ENCODE measurements at places on chromosomes 12 and 14.

- DNase-seq = no peak
Measured at GRCh38 chr14:103735815-103736545, 20.4 kb downstream of the ZFYVE21 start.

DNA sequence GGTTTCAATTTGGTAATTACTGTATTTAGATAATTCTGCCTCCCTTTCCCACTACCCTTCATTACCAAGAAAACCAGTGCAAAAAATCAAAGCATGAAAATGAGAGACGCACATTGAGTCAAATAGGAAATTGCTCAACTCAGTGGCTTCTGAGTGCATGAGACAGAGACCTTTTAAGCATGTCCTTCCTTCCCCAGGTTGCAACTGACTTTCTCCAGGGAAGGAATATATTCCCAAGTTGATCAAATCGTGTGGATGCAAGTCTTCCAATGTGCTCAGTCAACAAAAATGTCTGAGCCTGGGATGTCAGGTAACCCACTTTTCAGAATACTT, 12.9 kb downstream of the BMP4 start:
- no peak for DNase-seq

- DNase-seq = no peak
Measured at GRCh38 chr12:131402781-131403396, 308.0 kb upstream of the SFSWAP start.

DNA sequence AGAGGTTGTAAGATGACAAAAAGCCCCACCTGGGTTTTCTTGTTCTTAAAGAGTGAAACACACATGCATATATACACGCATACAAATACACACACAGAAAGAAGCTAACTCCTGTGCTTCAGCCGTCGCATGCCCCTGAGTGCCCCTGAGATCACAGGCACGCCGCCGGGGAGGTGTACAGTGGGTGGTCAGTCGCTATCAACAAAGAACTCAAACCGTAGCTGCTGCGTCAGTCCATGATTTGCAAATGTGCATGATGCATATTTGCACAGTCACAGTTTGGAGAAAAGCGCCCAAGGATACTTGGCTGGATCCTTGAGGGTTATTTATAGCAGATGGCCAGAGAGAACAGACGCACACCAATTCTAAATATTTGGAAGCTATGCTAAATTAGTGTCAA, 206.9 kb downstream of the TMEM132D start:
- DNase-seq = peak; percentile 68

GRCh38 chr14:81209167-81209836, 11.5 kb downstream of the GTF2A1 start:
- no peak for DNase-seq

GRCh38 chr12:903055-903454, 46.4 kb downstream of the RAD52 start:
- no peak for DNase-seq

- no peak for DNase-seq
Measured at GRCh38 chr14:56351861-56352260, 227.7 kb upstream of the TMEM260 start.

- no peak for DNase-seq
Measured at GRCh38 chr12:51953864-51954263, 2.4 kb downstream of the ACVR1B start.

- no peak for DNase-seq
Measured at GRCh38 chr12:6231359-6232268, 31.4 kb downstream of the CD9 start.

GRCh38 chr12:43957732-43958372, 122.0 kb downstream of the TMEM117 start:
- no peak for DNase-seq

GRCh38 chr12:111112311-111113098, 192.1 kb upstream of the MYL2 start:
- no peak for DNase-seq

DNA sequence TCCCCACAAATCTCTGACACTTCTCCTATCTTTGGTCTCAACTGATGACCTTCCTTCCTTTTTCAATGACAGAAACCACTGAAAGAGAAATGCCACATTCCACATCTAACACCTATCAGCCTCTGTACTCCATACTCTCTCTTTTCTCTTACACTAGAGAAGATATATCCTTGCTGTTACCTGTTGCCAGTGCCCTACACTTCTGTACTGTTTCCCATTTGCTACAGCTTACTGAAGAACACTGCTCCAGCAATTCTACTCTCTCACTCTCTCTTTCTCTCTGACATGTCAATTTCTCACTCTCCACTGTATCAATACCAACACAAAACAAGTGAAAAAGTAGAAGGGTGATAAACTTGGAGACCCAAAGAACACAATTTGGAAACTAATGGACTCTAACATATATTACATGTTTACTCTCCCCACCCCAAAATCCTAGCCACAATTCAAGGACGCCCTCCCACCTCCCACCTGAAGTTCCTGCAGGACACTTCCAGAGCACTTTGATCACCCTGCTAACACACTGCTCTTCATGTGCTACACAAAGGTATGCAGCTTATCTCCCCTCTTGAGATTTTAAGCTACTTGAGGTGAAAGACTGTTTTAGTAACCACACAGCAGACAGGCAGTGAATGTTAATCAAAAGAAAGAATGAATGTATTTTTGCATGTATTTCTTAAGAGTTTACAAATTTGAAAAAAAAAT, 95.0 kb downstream of the MED13L start:
- DNase-seq = peak; percentile 14

- no peak for DNase-seq
Measured at GRCh38 chr12:25311506-25311905, 60.8 kb upstream of the KRAS start.

All from DMS79 (cell line).